NCI-H1092 treated with DMSO at 0.1 percent for 48 hours (cell line): ENCODE measurements at places on chromosomes 16 and 17.

GRCh38 chr17:12312692-12313091 is 292.0 kb downstream of the MAP2K4 start:
- DNase-seq, result no peak

- no peak for DNase-seq
Observed at GRCh38 chr17:65665966-65666365, 104.5 kb upstream of the AXIN2 start.

GRCh38 chr17:19629449-19629848 is 19.1 kb upstream of the ALDH3A2 start:
- DNase-seq, result no peak

- DNase-seq, result no peak
Observed at GRCh38 chr17:64447526-64447925, 1.4 kb upstream of the MILR1 start.

GRCh38 chr17:352421-353212 is at the start of gene RPH3AL:
TSS of gene RPH3AL (minus strand) at chr17:352807. CDS start at chr17:327543, 25,264 bp downstream.
- DNase-seq, result peak; percentile 14

GRCh38 chr17:60600490-60601446 is 775 bp downstream of the PPM1D start:
- DNase-seq, result peak; percentile 58

- DNase-seq, result no peak
Observed at GRCh38 chr16:58377932-58378331, 14.3 kb upstream of the GINS3 start.

GRCh38 chr16:582614-583331 is 7.1 kb upstream of the RAB40C start:
- no peak for DNase-seq

DNA sequence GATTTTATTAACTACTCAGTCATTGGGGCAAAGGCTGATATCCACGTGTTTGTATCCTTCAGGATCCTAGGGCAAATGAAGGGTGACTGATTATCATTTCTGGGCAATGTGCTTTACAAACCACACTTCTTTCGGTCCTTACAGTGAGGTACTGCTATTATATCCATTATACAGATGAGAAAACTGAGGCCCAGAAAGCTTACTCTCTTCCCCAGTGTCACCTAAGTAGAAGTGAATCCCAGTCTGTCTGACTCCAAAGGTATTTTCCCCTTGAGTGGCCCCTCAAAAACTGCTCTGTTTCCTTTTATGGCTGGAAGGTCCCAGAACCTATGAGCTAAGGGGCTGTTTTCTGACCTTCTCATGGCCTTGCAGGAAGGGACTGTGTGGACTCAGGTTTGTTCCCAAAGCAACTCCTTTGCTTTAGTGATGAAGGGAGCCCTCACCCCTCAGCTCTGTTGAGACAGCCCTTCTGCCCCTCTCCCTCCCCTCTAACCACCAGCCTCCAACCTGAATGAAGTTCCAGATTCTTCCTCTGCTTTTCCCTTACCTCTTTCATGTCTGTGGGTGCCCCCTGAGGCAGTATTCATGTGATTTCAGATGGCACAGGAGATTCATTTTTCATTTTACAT is 27.4 kb upstream of the ADGRG1 start:
- DNase-seq, result no peak

- DNase-seq, result no peak
Observed at GRCh38 chr17:66948061-66948750, 16.3 kb upstream of the CACNG4 start.

GRCh38 chr16:28011971-28012445 is 51.5 kb downstream of the GSG1L start:
- no peak for DNase-seq

- DNase-seq, result peak; percentile 62
Observed at GRCh38 chr17:79045842-79046196, 21.9 kb downstream of the C1QTNF1 start.

- DNase-seq, result no peak
Observed at GRCh38 chr17:53628011-53628410, 194.7 kb upstream of the KIF2B start.

GRCh38 chr16:7321661-7322060 is 11.0 kb upstream of the RBFOX1 start:
- peak; percentile 44 for DNase-seq

DNA sequence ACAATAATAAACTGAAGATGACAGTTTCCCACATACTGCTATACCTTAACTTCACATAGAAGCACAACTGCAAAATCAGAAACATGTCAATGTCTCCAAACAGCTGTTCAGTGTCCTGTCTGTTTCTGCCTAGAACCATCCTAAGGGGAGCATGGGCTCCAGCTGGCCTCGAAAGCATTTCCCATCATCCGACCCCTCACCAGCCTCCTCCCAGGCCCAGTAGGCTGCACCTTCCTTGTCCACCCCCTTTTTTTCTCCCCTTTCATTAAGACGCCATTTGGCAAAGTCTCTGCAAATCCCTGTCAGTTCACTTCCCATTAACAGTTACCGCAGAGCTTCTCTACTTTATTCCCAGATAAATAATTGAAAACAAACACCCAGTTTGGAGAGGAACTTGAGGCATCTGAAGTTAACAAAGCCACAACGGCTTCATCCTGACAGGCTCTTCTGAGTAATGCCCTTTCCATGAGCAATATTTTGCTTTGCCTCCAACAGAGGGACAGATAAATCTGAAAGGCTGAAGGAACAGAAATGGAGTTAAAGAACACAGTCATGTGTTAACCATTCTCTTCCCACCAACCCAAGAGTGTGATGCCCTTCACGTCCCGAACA is 65.3 kb downstream of the SLC39A11 start:
- DNase-seq, result no peak

- no peak for DNase-seq
Observed at GRCh38 chr17:60345233-60345632, 46.7 kb downstream of the USP32 start.

GRCh38 chr17:71142333-71142732 is 973.0 kb downstream of the KCNJ2 start:
- no peak for DNase-seq
